ENCODE measurements at places on chromosomes 7 and 10.

DNA sequence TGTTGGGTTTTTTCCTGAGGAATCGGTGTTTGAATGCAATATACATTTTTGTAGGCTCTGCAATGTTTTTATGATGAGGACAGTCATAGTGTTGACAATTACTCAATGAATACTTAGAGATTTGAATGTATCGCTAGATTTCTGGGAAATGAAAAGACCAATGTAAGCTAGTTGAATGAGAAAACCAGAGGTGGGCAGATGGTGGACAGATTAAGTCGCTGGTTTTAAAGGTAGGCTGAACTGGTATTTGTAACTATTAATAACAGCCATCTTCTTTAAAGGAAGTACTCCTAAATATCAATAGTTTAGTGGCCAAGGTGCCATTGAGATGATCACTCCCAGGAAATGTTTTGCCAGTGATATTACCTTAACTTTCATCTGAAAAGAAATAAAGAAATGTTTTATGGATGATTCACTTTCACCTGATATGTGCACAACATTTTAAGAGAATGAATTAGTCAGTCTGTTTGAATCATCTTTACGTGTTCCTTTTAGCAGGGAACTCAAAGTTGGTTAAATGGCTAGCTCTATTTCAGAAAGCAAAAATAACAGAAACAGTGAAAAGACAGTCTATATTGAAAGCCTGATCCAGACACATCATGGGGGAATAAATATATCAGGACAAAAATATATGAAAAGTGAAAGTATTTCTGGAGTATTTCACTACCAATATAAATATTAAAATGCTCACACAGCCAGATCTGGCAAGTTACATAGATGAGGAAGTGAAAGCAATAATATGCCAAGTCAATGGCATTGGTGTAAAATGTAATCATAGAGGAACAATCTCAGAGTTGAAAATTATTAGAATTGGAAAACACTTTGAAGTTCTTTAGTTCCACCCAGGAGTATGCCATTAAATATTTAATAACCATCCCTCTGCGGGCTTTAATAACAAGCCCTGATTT, 20.7 kb downstream of the MET start:
- DNase-seq, result peak; percentile 45

DNA sequence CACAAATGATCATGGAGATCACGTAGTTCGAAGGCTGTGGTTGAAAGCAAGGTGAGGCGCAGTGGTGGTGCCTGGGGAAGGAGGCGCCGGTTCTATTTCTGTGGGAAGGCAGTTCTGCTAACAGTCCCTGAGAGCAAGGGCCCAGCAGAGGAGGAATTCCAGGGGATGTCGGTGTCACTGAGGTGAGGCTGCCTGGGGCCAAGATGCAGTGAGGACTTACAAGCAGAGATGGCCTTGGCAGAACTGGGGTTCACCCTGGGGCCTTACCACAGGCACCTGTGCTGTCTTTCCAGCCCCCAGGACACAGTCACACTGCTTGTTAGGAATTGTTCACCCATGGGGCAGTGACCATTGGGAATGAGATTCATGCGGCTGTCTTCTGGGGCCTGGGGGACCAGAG, 26.7 kb downstream of the GBX1 start:
- DNase-seq, result no peak

DNA sequence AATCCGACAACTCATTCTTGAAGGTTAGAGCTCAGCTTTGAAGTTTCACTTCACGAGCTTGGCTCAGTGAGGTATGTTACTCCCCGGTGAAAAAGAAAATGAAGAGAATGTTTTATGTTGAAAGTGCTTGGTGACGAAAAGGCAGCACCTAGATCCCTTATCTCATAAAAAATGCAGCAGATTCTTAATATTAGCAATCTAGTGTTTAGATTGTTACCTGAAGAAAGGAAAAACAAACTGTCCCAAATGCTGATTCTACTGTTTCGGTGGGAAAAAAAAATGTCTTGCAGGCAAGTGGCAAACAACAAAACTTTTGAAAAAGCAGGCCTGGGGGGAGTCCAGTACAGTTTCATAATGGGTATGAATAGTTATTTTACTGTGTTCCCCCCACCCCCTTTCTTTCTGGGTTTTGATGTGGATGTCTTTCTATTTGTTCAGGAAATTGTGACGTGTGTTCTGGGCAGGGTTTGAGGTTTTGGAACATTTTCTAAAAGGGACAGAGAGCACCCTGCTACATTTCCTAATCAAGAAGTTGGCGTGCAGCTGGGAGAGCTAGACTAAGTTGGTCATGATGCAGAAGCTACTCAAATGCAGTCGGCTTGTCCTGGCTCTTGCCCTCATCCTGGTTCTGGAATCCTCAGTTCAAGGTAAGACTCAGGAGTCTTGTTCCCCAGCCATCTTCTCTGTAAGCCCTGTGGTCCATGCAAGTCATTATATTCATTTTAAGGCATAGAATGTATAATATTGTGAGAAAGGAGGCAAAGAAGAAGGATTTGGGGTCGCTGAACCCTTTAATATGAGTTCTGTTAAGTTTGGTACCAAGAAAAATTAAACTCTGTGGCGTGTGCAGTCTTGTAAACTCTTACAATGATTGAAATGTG, at the start of gene SRGN:
SRGN (plus strand) TSS at position 514 of the 881 bp plus-strand sequence; CDS start at position 569, 55 bp downstream.
- DNase-seq, result peak; percentile 92

DNA sequence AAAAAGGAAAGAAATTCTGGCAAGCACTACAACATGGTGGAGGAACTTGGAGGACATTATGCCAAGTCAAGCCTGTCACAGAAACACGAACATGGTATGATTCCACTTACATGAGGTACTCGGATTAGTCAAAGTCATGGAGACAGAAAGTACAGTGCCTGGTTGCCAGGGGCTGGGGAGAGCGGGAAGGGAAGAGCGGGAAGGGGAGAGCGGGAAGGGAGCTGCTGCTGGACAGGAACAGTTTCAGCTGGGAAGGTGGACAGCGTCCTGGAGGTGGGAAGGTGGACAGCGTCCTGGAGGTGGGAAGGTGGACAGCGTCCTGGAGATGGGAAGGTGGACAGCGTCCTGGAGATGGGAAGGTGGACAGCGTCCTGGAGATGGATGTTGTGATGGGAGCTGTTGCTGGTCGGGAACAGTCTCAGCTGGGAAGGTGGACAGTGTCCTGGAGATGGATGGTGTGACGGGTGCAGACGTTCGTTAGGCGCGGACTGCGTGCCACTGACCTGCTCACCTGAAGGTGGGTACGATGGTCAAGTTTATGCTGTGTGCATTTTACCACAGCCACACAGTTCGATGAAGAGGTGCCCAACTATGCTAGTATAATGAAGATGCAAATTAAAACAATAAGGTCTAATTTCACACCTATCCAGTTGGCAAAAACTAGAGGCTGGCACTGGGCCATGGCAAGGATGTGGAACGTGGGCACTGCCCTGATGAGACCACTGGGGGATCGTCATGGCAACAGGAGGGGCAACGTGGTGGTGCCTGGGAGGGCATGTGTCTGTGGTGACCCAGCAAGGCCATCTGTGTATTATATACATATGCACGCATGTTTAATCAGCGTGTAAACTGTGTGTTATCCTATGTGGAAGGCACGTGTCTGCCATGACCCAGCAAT, 103.8 kb downstream of the NKX6-2 start:
- no peak for DNase-seq

- peak; percentile 39 for DNase-seq
Measured at GRCh38 chr7:128879939-128880746, 17.5 kb downstream of the ATP6V1F start.

GRCh38 chr10:49173201-49173772, 14.9 kb downstream of the TMEM273 start:
- peak; percentile 10 for DNase-seq

- peak; percentile 66 for DNase-seq
Measured at GRCh38 chr10:96830511-96831199, 1.4 kb upstream of the LCOR start.

- DNase-seq, result no peak
Measured at GRCh38 chr10:132532179-132532578, 5.4 kb upstream of the INPP5A start.

- DNase-seq, result no peak
Measured at GRCh38 chr10:114646426-114646825, 11.6 kb downstream of the ABLIM1 start.

- DNase-seq, result no peak
Measured at GRCh38 chr7:39582536-39582935, 16.3 kb downstream of the YAE1 start.

DNA sequence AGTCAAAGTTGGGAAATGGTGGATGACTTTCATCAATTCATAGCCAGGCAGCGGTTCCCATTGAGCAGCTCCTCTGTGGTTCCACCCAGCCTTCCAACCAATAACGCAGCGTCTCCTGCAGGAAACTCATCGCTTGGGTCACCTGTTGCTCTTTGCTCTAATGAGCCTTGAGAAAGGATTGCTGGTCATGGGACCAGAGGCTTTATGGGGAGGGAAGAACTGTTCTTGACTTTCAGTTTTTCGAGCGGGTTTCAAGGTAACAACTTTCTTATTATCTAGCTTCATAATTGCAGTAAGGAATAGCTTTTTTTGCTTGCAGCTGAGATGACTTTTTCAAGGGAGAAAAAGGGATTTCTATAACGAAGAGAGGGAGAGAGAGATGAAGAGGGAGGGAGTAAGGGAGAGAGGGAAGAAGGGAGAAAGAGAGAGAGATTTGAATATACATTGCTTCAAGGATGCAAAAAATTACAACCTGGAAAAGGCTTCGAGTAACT, 405 bp upstream of the ENTPD1 start:
- DNase-seq, result no peak

- no peak for DNase-seq
Measured at GRCh38 chr10:70693619-70694335, 21.5 kb downstream of the ADAMTS14 start.

Data from amniotic epithelial cell (primary cell).